ENCODE measurements at places on chromosomes 11 and 22. TPM values are rescaled to one million over a fixed set of nuclear protein-coding genes. Genes with fewer than 3 reads are reported as not detected.

Gene OR2AT4
- total RNA-seq: not detected

Gene ZW10
- total RNA-seq: 14.6 TPM

Gene MUC5B
- not detected for total RNA-seq

Gene CPT1B
- total RNA-seq: 9.0 TPM
